ENCODE measurements at places on chromosomes 12 and 14.

DNA sequence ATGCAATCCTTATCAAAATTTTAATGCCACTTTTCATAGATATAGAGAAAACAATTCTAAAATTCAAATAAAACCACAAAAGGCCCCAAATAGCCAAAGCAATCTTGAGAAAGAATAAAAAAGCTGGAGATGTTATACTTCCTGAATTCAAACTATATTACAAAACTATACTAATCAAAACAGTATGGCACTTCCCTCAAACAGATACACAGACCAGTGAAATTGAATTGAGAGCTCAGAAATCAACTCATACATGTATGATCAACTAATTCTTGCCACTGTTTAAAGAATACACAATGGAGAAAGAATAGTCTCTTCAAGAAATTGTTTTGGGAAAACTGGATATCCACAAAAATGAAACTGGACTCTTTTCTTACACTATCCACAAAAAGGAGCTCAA lies 55.4 kb downstream of the FOXG1 start:
- DNase-seq, result no peak

DNA sequence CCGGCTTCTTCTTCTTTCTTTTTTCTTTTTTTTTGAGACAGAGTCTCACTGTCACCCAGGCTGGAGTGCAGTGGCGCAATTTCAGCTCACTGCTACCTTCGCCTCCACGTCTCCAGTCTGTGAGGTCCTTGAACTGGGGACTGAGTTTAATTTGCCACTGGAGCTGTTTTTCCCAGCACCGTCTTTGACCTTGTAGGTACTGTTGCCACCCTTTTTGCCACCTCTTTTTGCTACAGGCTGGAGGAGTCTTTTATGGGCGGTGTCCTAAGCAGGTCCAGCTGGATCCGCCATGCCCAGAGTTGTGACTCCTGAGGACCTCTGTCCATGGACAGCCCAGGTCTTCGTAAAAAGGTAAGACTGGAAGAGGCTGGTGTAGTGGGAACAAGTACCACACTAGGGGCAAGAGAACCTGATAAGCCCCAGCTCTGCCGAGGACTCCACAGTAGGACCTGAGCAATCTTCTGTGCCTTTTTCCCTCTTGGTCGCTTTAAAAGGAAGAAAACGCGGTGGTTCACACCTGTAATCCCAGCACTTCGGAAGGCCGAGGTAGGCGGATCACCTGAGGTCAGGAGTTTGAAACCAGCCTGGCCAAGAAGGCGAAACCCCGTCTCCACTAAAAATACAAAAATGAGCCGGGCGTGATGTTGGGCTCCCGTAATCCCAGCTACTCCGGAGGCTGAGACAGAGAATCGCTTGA lies 946 bp downstream of the RNU4-2 start:
- peak; percentile 16 for DNase-seq

GRCh38 chr14:44700184-44700583 lies 193.1 kb upstream of the FSCB start:
- no peak for DNase-seq

- DNase-seq, result no peak
Measured at GRCh38 chr14:61839507-61839906, 77.3 kb downstream of the SNAPC1 start.

- DNase-seq, result no peak
Measured at GRCh38 chr14:65366802-65367565, 45.5 kb upstream of the FUT8 start.

Data from GM03348 (cell line).